Activated CD8-positive, alpha-beta memory T cell treated with anti-CD3 and anti-CD28 coated beads for 1 hour (primary cell): ENCODE measurements at places on chromosomes 5 and 9.

DNA sequence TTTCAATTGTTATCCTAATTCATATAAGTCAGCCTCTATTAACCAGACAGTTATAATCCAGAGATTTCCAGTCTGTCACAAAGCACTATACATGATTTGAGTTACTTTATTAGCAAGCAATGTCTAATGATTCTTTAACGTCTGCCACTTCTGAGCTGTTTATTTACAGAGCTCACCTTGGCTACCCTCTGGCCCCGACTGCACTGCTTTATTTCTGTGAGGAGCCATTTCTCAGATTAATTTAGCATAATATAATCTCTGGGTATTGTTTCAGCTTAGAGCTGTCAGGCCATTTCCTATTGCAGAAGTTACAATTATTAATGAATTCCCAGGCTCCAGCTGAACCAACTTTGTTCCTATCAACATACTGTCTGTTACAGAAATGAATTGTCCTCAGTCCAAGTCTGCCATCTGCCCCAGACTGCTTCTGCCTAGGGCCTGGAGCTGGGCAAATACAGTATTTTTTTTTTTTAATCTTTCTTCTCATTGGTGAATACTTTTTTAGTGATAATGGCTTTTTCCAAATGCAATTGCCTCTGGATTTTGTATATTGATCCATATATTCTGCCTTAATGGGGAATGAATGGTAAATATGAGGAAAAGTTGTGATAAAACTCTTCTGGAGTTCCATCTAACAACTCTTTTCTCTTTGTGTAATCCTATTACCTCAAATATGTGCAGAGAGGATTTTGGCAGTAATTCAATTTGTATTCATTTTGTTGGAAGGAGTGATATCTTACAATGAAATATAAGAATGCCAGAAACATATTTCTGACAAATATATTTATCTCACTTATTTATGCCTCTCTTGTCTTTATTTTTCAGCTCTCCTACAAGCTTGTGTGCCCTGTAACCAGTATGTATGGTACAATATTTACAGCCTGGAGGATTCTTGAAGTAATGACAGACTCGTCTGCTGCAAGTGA is 104.7 kb downstream of the FOCAD start:
- DNase-seq: no peak

DNA sequence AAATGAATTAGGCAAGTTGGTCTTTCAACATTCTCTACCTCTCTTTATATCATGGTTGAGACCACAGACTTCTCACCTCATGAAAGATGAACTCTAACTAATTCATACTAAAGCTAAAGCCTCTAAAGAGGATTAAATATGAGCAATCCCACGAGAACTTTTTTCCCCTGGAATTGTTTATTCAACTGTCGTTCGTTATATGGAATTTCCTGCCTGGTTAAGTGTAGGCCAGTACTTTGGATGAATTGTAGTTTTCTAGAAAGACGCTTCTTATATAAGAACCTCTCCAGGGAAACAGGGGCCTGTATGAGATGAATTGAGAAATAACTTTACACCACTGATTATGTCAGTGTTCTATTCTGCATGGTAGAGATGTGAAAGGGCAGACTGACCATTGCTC is 42.9 kb downstream of the PDCD1LG2 start:
- DNase-seq: no peak

DNA sequence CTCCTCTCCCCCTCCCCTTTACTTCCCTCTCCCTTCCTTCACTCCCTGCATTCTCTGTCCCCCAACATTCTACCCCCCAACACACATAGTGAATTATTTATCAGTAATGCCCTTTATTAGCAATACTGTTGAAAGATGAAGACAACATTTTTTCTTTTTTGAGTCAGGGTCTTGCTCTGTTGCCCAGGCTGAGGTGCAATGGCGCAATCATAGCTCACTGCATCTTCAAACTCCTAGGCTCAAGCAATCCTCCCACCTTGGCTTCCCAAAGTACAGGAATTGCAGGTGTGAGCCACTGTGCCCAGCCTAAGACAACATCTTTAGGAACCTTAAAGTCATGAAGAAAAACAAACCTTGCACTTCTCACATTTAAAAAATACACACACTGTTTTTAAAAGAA is 130.6 kb downstream of the ZNF462 start:
- DNase-seq: no peak

- no peak for DNase-seq
These were observed 70.6 kb downstream of the LRSAM1 start for GRCh38 chr9:127521919-127522304.

DNA sequence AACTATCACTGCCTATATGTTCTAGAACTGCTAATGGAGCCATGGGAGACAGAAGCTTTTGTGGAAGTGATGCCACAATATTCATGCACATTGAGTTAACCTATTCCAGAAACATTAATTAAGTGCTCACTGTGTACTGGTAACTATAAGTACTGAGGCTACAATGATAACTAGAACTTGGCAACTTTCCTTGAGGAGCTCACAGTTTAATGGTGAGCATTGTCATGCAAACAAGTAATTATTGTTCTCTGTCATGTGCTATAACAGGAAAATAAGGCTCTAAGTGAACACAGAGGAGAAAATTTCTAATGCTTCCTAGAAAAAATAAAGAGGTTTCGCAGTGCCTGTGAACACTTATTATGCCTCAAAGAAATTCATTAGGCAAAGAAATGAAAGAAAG is 142.2 kb downstream of the BAAT start:
- DNase-seq: no peak

DNA sequence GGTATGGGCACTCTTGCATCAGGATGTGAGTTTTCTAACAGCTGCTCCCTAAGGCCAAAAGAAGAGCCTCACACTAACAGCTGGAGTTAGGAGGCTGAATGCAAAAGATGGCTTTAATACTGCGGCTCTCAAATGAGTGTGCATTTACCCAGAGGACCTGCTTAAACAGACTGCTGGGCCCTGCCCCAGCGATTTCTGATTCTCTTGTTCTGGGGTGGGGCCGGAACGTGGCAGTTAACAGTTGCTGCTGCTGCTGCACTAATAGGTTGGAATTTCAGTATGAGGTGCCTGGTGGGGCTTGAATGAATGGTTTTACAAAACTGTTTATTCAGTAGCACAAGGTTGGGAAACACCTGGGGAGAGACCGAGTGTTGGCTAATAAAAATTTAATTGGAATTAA is 26.1 kb downstream of the HMGCR start:
- no peak for DNase-seq

DNA sequence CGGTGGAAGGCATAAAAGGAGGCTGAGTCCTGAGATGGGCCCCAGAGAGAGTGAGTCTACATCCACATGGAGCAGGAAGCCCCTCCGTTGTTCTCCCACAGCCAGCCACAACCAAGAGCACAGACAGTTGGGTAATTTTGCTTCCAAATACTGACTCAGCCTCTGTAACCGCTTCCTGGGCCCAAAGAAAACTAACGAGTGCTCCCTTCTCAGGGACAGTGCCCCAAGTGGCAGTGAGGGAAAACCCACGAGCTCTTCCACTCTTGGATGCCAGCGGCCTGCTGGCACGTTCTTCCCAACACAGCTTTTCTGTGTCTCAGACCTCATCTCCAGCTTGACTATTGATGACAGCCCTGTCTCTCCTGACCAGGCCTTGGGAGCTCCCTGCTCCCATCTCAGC is 207.6 kb downstream of the FSTL4 start:
- no peak for DNase-seq

GRCh38 chr5:82291420-82291819 is 13.3 kb upstream of the RPS23 start:
- DNase-seq: no peak

DNA sequence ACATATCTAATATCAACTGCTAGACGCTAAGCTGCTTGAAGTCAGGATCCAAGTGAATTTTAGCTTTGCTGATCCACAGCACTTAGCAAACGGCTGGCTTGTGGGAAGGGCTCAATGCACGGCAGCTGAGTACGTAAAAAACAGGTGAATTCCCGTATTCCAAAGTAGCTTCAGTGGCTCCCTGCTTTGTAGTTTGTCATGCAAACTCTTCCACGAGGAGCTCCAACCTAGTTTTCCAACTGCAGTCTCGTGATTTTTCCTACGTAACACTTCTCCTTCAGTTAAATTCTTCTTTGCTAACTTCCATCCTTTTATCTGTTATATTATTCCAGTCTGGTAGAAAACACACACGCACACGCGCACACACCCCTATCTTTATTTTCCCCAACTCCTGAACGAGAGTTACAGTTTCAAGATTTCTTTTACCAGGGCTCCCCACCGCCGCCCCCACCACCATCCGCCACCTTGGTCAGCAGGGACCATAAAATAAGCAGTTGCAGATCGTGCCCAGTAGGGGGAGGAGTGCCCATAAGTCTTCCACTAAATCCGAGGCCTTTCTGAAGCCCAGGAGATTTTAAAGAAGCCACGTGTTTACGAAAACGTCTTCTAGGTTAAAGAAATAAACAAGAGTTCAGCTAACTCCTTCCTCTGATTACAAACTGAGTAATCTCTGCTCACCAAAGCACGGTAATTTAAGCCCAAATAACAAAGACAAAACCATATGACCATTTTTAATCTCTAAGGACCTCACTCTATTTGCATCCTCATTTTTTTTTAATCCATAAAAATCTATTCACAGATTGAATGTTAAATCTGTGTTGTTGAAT is 34.8 kb upstream of the TRIO start:
- no peak for DNase-seq

- DNase-seq: no peak
These were observed 172.6 kb upstream of the PTGER4 start for GRCh38 chr5:40507095-40507494.

GRCh38 chr9:34650816-34651215 is 1.2 kb upstream of the IL11RA start:
- DNase-seq: no peak
